ENCODE measurements at places on chromosomes 12 and 14.
A peak's percentile ranks its signal among the peaks of the same experiment; 100 is the strongest.

DNA sequence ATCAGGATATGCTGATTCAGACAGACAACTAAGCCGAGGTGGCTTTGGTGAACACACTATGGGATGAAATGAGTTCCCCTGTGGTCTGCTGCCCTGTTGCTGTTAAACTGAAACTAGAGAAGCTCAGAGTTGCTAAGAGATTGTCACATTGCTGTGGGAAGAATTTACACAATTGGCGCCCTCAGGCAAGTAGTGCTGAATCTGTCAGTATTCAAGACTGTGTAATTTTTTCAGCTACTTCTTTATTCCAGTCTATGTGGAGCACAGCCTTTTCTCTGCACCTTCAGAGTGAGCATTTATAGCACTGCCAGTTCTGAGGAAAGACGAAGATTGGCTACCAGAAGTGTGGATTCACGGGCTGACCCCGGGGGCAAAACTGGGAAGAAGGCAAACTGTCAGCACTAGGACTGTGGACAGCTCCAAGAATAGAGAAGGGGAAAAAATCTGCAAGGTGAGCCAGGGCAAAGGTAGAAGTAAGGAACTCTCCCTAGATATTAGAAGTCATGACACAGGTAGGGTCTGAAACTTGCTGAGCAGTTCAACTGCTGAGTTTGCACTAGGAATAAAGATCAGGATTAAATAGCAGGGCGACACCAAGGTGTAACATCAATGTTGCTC lies 218.8 kb upstream of the TMPO start:
- no peak for DNase-seq

GRCh38 chr12:52604859-52605258 lies 3.6 kb upstream of the KRT72 start:
- DNase-seq = no peak

GRCh38 chr14:71597955-71598660 lies 334.1 kb upstream of the RGS6 start:
- DNase-seq = no peak

GRCh38 chr14:100203962-100204834 lies 34.7 kb upstream of the YY1 start:
- peak; percentile 76 for DNase-seq

- DNase-seq = peak; percentile 32
Measured at GRCh38 chr12:10454531-10454930, 1.4 kb upstream of the KLRC1 start.

- DNase-seq = no peak
Measured at GRCh38 chr12:43832463-43833168, 3.3 kb upstream of the TMEM117 start.

DNA sequence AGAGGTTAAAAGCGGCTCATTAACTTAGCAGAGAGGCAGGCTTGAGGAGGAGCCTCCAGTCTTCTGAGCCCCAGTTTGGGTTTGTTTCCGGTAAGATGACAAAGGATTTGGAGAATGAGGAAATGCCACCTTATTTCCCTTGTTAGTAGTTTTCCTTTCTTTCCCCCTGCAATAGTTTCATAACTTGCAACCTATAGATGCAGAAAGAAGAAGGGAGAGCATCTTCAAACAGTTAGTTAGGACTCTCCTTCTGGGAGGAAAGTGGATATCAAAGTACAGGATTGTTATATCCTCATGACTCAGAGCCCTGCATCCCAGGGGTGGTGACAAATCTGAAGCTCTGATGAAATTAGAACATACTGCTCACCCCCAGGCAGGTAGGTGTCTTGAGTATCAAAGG lies 180.7 kb upstream of the SLC38A2 start:
- peak; percentile 70 for DNase-seq

DNA sequence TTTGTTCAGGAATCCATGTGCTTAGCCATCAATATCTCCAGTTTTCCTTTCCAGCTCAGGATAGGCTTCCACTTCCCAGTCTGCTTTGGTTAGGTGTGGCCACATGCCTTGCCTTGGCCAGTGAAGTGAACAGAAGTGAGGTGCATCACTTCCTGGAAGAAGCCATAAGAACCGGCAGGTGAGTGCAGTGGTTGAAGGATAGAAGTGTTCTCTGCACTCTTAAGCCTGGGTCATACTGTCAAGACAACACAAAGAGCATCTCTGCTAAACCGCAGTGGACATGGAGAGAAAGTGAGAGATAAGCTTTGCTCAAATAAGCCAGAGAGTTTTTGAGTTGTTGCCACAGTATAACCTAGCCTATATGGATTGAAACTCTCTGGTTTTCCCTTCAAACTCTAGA lies 11.4 kb downstream of the GNG2 start:
- no peak for DNase-seq

DNA sequence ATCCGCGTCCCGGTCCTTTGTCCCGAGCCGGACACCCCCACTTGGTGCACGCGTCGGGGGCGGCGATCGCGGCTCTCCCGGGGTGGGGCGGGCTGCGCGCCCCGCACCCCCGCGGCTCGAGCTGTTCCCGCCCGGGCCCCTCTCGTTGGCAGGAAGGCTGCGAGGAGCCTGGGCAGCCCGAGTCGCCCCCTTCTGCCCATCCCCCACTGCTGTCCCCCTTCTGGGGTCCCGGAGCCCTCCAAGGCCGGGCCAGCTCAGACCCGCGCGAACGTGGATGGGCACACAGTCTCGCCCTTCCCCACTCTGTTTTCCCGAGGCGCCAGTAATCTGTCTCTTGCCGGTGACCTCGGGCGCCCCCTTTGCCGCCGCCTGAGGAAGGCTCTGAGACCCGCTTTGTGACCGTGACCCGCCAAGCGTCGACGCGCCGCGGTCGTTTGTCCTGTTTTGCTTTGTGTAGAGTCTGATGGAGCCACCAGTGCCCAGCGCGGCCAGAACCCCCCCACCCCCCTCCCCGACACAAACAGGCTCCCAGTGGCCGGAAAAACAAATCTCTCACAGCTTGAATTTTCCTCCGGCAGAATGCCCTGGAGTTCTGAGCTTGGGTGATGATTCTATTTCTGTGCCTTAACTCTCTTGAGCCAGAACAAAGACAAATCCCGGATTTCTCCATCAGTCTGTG lies 610 bp downstream of the C14orf132 start:
- DNase-seq = peak; percentile 50

DNA sequence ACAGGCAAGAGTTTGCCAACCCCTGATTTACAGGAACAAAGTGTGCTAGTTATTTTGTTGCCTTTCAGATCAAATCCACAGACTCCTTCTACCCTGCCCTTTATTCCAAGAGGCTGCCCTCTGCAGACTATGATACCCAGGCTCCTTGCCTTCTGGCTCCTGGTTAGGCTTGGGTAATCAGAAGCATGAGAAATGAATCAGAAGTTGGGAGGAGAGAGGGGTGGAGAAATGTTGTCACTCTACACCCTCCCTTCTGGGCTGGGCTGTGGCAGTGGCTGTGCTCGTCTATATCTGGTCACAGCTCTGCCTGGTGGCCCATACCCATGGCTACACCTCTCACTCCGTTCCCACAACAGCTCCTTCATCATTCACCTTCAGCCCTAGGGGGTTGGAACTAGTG lies 204.6 kb upstream of the PLXNC1 start:
- DNase-seq = peak; percentile 36

DNA sequence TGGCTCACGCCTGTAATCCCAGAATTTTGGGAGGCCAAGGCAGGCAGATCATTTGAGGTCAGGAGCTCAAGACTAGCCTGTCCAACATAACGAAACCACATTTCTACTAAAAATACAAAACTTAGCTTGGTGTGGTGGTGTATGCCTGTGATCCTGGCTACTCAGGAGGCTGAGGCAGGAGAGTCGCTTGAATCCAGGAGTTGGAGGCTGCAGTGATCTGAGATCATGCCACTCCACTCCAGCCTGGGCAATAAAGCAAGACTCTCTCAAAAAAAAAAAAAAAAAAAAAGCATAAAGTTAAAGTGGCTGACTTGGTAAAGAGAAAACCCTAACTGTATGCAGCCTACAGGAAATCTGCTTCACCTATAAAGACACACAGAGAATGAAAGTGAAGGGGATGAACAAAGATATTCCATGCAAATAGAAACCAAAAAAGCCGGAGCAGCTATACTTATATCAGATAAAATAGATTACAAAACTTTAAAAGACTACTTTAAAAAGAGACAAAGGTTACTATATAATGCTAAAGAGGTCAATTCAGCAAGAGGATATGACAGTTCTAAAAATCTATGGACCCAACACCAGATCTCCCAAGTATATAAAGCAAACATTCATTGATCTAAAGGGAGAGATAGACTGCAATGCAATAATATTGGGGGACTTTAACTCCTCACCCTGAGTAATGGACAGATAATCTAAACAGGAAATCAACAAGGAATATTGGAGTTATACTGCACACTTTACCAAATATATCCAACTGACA lies 4.1 kb downstream of the CLEC2B start:
- no peak for DNase-seq

DNA sequence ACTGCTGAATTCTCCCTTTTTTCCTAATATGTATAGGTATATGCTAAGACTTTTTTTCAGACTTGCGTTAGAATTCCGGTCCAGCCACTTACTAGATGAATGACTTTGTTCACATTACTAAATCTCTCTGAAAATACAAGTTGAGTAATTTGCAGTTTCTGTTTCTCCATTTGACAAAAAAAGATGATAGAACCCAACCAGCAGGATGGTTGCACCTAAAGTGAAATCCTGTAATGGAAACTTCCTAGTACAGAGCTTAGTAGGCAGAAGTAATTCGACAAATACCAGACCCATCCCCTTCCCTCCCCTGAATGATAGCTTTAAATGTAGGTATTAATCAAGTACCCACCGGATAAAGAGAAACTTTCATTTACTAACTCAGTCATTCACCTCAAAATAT lies 113.6 kb upstream of the RAP1B start:
- DNase-seq = no peak

DNA sequence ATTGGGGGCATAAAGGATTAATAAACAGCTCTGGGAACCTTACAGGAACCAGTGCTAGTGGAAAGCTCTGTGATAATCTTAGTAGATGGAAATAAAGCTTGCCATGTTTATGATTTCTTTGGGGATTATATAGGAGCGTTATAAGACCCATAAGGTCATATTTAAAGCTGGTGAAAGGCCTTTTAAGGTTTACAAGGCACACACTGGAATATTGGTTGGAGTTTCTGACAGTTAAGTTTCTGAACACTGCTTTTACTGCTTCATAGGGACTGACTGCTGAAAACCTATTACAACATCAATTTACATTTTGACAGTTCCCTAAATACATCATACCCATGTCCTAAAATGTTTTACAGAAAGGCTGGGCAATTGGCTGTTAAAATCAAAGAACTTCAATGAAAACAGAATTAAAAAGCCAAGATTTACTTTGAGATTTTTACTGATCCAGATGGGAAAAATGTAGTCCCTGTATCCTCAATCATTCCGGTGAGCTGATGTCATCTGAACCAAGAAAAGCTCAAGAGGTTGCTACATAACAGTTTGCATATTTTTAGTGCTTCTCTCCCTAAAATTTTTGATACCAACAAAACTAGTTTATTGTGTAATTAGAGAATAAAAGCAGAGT lies 153.7 kb upstream of the IGF1 start:
- DNase-seq = peak; percentile 40

DNA sequence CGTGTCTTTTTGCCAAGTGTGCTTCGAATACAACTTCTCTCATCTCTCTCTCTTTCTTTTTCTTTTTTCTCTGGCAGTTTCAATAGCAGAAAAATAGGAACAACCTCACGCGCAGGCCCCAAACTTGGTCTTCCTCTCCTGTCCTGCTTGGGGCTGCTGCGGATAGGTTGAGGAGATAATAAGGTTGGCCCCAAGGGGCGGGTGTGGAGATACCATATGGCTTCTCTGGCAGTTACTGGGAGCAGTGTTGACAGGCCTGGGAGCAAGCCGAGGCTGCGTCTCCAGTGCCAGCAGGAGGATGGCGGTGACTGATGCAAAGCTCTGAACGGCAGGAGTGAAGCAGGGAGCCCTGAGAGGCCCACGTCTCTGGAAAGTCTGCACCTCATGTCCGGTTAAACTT lies 89.5 kb upstream of the MANSC4 start:
- DNase-seq = no peak

GRCh38 chr14:29097476-29097875 lies 330.9 kb downstream of the FOXG1 start:
- DNase-seq = no peak

DNA sequence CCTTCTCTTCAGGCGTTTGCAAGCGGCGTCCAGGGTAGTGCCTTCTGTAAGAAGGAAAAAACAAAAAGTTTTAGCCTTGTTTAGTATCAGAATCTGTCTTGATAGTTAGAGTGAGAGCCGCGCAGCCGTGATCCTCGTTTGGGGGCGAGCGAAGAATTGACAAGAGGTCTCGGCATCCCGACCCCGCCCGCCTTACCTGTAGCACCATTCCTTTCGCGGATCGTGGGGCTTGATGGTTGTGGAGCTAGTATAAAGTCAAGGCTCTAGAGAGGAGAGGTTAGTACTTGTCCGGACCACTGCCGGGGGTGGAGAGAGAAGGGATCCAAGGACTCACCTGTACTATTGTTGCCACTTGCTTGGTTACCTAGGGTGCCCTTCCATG lies 494 bp downstream of the TMTC3 start:
- DNase-seq = no peak

GRCh38 chr14:27164139-27164538 lies 566.3 kb upstream of the NOVA1 start:
- DNase-seq = no peak

DNA sequence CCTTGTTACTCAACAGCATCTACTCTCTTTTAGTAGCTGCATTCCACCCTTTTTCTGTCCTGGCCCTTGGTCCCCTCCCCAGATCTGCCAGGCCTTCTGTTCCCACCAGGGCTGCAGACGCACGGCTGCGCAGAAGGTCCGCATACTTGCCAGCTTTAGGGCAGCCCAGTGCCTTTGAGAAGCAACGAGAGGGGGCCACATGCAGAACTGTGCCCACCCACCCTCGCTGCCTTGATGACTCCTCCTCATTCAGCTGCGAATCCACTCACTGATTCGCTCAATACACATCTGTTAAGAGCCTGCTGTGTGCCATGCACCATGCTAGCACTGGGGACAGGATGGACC lies 39.2 kb downstream of the PRIMA1 start:
- no peak for DNase-seq

DNA sequence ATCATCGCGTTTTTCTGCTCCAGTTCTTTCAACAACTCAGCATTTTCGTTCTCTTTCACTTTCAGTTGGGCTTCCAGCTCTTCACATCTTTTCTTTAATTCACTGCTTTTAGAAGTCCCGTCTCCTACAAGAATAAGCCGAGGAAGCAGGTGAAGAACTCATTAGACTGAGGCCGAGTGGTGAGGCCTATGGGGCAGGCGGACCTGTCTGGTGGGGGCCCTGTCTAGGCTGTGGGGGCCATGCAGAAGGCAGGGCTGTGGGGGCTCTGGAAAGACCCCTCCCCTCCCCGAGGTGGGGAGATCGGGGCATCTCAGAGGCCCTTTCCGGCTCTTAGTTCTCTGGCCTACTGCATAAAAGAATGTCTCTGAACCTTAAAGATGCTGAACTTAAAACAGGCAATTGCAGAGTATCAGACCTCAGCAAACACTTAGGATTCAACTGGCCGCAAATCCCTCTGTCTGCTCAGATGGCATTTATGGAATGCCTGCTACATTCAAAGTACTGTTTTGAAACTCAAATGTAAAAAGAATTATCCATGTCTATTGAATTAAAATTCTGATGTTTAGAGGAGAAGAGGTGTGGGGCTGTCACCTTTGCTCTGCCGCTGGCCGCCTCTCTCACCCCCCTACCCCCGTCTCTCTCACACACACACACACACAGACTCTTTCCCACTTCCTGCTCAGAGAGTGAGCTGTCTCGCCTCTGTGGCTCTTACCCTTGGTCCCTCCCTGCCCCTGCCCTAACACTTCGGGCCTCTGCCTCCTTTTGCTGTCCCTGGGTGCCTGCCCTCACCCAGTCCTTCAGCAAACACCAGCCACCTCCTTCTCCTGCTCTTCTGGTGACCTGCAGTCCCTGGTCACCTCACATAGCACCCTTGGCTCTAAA lies 34.7 kb downstream of the CCDC92 start:
- DNase-seq = peak; percentile 31

GRCh38 chr14:74574706-74575105 lies 37.3 kb downstream of the LTBP2 start:
- DNase-seq = no peak

- DNase-seq = no peak
Measured at GRCh38 chr12:5864972-5865371, 80.1 kb downstream of the ANO2 start.

Measured in choroid plexus epithelial cell (primary cell).